Activated CD8-positive, alpha-beta memory T cell treated with anti-CD3 and anti-CD28 coated beads for 1 hour (primary cell): ENCODE measurements at places on chromosomes 4 and X.

DNA sequence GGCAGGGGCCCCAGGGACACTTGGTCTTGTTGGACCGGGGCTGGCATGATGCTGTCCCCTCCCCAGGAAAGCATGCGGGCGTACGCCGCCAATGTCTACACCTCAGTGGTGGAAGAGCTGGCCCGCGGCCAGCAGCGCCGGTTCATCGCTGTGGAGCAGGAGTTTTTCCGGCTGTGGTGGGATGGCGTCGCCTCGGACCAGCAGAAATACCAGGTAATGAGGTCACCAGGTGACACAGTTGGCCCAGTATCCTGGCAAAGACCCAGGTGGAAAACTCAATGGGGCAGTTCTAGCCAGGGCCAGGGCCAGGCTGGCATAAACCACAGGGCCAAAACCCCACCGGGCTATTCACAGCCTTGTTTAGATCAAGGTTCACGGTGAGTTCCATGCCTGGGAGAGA lies 1.5 kb downstream of the MAN2B2 start:
- no peak for DNase-seq

GRCh38 chr4:118774321-118774720 lies 61.6 kb downstream of the SEC24D start:
- DNase-seq: no peak

DNA sequence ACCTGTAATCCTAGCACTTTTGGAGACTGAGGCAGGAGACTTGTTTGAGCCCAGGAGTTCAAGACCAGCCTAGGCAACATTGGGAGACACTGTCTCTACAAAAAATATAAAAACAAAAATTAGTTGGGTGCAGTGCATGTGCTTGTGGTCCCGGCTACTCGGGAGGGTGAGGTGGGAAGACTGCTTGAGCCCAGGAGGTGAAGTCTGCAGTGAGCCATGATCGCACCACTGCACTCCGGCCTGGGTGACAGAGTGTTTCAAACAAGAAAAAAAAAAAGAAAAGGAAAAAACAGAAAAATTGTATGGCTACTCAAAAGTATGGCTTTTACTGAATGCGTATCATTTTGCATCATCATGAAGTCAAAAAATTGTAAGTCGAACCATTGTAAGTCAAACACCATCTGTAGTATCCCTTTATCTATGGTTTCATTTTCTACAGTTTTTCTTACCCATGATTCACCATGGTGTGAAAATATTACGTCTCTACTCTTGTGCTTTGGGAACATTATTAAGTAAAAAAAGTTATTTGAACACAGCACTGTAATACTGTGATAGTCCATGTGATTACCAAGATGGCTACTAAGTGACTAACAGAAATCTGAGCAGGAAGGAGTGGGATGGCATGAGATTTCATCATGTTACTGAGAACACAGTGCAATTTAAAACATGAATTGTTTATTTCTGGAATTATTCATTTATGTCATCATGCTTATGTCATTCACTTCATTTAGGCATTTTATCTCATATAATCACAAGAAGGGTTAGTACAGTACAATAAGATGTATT lies 26.5 kb upstream of the MANBA start:
- DNase-seq: no peak

GRCh38 chrX:46913667-46914066 lies 1.4 kb downstream of the JADE3 start:
- DNase-seq: no peak

GRCh38 chr4:97367878-97368277 lies 775.4 kb downstream of the STPG2 start:
- DNase-seq: no peak

GRCh38 chr4:17558941-17559708 lies 17.9 kb upstream of the LAP3 start:
- DNase-seq: no peak

GRCh38 chr4:8501781-8502180 lies 61.2 kb downstream of the TRMT44 start:
- no peak for DNase-seq

DNA sequence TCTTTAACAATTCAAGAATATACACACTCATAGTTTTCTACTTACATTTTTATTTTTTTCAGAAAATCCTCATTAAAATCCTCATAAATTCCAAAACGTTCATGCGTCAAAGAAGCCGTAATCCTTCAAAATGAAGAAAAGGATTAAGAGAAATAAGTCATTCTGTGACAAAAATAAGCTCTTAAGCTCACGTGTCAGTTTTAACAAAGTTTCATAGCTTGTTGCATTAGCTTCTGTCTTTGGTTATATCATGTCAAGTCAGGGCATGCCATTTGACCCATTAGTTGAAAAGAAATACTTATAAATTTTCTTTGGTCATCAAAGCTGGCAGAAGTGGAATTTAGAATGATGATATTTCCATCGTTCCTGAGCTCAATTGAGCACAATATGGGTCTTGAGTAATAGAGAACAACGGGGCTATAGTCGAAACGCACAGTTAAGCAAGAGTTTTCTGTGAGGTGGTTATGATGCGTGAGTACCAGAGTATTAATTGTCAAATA lies 185.2 kb upstream of the CTSO start:
- DNase-seq: no peak

DNA sequence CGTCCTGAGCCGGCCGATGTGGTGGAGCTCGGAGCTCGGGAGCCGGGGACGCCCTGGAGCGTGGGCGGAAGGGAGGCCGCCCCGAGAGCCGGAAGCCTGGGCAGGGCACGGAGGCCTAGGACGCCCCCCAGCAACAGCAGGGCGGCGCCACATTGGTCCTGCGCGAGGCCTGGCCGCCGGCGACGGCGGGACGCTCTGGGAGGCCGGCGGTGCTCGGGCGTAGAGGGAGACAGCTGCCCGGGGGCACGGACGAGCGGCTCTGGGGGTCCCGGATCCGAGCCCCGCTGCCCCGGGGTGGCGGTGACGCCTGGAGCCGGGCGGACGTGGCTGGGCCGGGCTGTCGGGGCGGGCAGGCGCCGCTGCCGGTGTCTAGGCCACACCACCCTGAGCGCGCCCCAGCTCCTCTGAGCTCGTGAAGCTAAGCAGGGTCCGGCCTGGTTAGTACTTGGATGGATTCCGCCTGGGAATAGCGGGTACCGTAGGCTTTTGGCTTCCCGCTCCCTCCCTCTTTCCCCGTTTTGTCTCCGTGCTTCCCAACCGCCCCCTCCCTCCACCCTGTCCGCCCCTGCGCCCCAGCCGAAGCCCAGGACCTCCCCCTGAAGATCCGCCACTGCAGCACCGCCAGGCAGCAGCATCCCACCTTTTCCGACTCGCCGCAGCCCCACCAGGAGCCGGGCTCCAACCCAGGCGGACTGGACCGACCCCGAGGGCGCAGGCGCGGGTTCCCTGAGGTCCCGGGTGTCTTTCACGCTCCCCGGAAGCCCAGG lies 12.1 kb downstream of the FRG2 start:
- no peak for DNase-seq

- no peak for DNase-seq
Measured at GRCh38 chrX:97633798-97634197, 750.1 kb downstream of the RPA4 start.
